ENCODE measurements at places on chromosomes 1 and 21. TPM values are rescaled to one million over a fixed set of nuclear protein-coding genes. Genes with fewer than 3 reads are reported as not detected.

DNA sequence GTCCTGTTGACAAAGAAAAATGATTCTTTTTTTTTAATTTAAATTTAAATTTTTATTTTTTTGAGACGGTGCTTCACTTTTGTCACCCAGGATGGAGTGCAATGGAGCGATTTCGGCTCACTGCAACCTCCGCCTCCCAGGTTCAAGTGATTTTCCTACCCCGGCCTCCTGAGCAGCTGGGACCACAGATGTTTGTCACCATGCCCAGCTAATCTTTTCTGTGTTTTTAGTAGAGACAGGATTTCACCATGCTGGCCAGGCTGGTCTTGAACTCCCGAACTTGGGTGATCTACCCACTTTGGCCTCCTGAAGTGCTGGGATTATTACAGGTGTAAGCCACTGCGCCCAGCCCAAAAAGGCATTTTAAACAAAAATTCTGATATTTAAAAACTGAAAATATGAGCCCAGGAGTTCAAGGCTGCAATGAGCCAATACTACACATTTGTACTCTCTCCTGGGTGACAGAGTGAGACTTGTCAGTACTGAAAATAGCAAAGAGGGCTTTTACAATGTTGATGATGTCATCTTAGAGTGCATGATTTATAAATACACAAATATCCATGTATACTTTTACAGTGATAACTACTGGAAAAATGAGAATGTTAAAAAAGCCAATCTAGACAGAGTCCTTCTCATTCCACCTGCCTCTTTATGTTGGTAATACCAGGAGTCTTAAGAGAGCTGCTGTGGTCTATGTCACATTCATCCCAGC lies 56.0 kb upstream of the STUM start:
- DNase-seq, result no peak

GRCh38 chr21:45550522-45551210 lies 8.4 kb upstream of the SLC19A1 start:
- DNase-seq, result no peak

DNA sequence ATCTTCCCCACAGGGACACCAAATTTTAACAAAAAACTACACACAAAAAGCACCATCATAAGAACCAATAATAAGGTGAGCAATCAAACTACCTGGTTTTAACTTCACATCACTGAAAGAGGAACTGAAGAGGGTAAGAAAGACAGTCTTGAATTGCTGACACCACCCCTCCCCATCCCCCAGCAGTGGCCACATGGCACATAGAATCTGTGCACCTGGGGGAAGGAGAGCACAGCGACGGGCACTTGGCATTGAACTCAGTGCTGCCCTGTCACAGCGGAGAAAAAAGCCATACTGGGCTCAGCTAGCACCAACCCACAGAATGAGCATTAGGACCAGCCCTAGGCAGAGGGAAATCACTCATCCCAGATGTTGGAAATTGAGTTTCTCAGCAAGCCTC lies 640.0 kb upstream of the ADGRL2 start:
- DNase-seq, result no peak

- DNase-seq, result no peak
Observed at GRCh38 chr1:33424610-33425009, 6.3 kb downstream of the PHC2 start.

GRCh38 chr1:45393718-45394302 lies 53.6 kb upstream of the MUTYH start:
- DNase-seq, result no peak

The TCHH gene
- total RNA-seq, result 2.2 TPM

The KRTAP10-7 gene
- not detected for total RNA-seq

The DENND2D gene
- total RNA-seq, result 22.9 TPM

The LINGO4 gene
- 3.1 TPM for total RNA-seq

The GCSAML gene
- 3.7 TPM for total RNA-seq

The TNN gene
- 0.37 TPM for total RNA-seq

All from testis (tissue), 5 donors.